ENCODE measurements at places on chromosomes 2 and 18.

- no peak for DNase-seq
Observed at GRCh38 chr2:124623560-124623959, 598.5 kb downstream of the CNTNAP5 start.

DNA sequence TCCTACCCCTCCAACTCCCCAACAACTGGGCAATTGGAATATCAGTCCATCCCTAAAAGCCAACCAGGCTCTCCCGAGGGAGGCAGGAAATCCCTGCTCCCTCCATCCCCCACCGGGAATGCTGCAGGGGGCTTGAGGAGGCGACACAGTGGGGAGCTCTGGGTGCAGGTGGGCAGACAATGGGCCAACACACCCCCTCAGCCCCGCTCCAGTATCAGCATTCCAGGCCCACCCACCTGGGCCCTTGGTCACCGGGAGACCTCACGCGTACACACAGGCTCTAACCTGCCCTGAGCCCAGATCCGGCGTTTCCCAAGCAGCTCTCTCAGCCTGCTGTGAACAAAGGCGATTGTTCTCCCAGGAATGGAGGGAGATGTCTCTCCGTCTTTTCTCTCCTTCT, 37.6 kb upstream of the FZD7 start:
- DNase-seq: no peak

- DNase-seq: no peak
Observed at GRCh38 chr2:148726228-148726627, 81.7 kb downstream of the EPC2 start.

- no peak for DNase-seq
Observed at GRCh38 chr2:104856086-104856972, 2.4 kb downstream of the POU3F3 start.

DNA sequence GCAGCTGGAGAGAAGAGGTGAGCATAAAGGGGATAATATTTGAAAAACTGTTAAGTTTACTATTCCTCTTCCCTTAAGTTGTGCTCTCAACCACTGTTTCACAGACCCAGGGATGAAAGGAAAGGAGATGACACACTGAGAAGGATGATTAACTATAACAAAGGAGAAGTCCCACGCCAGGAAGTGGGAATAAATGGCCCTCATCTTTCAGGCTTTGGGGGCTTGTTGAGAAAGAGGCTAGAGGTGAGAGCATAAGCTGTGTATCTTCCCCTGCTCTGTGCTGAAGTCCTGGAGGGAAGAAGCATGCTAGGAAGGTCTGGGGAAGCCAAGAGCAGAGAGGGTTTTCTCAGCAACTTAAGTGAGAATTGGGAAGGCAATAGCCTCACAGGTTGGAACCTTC, 399.1 kb upstream of the ATP5MC3 start:
- DNase-seq: peak; percentile 35

- no peak for DNase-seq
Observed at GRCh38 chr2:135980434-135981079, 4.9 kb downstream of the DARS1 start.
